Thoracic aorta (tissue), 2 donors: ENCODE measurements at places on chromosomes 5 and 9. TPM values are rescaled to one million over a fixed set of nuclear protein-coding genes. Genes with fewer than 3 reads are reported as not detected.

DNA sequence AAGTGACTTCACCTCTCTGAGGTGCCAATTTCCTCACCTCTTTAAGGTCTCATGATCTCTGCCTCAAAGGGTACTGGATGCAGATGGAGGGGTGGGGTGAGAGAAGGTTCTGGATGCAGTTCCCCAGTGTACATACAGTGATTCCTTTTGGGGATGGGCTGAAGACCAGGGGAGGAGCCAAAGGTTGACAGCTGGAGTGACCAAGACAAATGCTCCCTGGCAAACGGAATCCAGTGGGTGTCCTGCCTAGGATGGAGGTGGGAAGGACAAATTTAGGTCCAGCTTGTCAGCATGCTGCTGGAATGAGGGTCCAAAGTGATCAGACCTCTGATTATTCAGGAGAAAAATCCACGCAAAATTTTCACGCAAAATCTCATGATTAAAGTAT lies 7.3 kb upstream of the LMX1B start:
- H3K27ac ChIP-seq: no peak overlapping the region
- peaks cover 3% of the 10 kb centered on the region for H3K27me3 ChIP-seq
- peaks cover 16% of the 10 kb centered on the region for H3K4me1 ChIP-seq
- DNase-seq: no peak
- no peaks in the 10 kb centered on the region for H3K36me3 ChIP-seq
- no peak overlapping the region for H3K4me3 ChIP-seq

- no peak overlapping the region for H3K4me3 ChIP-seq
- no peaks in the 10 kb centered on the region for H3K36me3 ChIP-seq
These were observed 38.3 kb downstream of the SLC6A3 start for GRCh38 chr5:1406681-1407640.

DNA sequence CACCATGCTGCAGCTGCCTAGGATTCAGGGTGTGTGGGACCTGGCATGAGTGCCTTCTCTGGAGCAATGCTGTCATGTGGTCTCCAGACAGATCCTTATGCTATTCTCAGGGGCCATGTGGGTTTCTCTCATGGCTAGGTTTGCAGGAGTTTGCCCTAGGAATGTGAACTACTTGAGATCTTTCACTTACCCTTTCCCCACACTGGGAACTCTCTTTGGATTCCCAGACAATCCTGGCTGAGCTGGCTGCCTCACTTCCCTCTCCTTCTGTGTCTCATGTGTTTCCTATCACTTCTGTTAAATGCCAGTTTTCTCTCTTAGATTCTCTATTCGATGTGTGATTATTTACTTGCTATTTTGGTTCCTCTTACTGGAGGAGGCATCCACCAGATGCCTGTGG lies 270.2 kb upstream of the RASA1 start:
- no peaks in the 10 kb centered on the region for H3K36me3 ChIP-seq
- H3K4me1 ChIP-seq: no peaks in the 10 kb centered on the region
- no peak overlapping the region for H3K27ac ChIP-seq
- no peak overlapping the region for H3K4me3 ChIP-seq

GRCh38 chr5:143001764-143002351 lies 231.7 kb downstream of the ARHGAP26 start:
- H3K27ac ChIP-seq: no peak overlapping the region
- H3K36me3 ChIP-seq: no peaks in the 10 kb centered on the region
- H3K4me3 ChIP-seq: peak overlapping the region; percentile 17

- H3K4me1 ChIP-seq: no peaks in the 10 kb centered on the region
- no peak for DNase-seq
- H3K4me3 ChIP-seq: no peak overlapping the region
- no peaks in the 10 kb centered on the region for H3K36me3 ChIP-seq
- H3K27ac ChIP-seq: no peak overlapping the region
These were observed 42.3 kb upstream of the VDAC1 start for GRCh38 chr5:134046801-134047686.

DNA sequence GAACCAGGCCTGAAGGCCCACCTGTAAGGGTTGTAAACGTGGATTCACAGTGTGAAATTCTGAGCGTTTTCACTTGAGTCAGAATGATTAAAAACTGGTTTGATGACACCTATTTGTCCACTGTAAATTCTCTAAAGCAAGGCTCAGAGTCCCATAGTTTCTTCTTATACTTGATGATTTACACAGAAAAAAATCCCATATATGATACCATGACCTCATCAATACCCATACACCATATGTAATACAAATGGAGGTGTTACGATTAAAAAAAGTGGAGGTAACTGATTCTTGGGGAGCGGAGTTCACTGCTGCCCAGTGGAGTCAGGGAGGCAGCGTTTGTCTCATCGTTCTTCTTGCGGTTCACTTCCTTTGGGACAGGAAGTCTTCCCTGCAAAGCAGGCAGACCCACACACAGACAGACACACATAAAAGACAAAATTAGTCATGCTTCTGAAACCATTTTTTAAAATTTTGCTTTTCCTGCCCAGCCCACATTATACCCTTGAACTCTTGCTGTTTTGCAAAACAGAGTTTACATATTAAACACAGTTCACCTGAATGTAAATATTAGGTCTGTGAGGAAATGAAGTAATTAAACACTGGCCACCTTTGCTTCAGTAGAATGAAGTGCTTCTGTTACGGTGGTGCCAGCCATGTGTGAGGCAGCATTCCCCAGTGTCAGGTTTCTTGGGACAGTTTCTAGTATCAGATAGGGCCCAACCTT lies 26.2 kb downstream of the NREP start:
- H3K4me1 ChIP-seq: peaks cover 27% of the 10 kb centered on the region
- no peaks in the 10 kb centered on the region for H3K27me3 ChIP-seq
- peaks cover 4% of the 10 kb centered on the region for H3K36me3 ChIP-seq
- no peak overlapping the region for H3K4me3 ChIP-seq

GRCh38 chr5:132829742-132830435 lies 558 bp downstream of the SHROOM1 start:
- no peak for DNase-seq
- H3K27ac ChIP-seq: no peak overlapping the region
- H3K27me3 ChIP-seq: no peaks in the 10 kb centered on the region
- H3K4me1 ChIP-seq: no peaks in the 10 kb centered on the region

- peaks cover 6% of the 10 kb centered on the region for H3K4me1 ChIP-seq
- no peak overlapping the region for H3K4me3 ChIP-seq
- no peaks in the 10 kb centered on the region for H3K27me3 ChIP-seq
- peaks cover 10% of the 10 kb centered on the region for H3K36me3 ChIP-seq
These were observed 22.8 kb downstream of the RAB14 start for GRCh38 chr9:121178676-121179372.

DNA sequence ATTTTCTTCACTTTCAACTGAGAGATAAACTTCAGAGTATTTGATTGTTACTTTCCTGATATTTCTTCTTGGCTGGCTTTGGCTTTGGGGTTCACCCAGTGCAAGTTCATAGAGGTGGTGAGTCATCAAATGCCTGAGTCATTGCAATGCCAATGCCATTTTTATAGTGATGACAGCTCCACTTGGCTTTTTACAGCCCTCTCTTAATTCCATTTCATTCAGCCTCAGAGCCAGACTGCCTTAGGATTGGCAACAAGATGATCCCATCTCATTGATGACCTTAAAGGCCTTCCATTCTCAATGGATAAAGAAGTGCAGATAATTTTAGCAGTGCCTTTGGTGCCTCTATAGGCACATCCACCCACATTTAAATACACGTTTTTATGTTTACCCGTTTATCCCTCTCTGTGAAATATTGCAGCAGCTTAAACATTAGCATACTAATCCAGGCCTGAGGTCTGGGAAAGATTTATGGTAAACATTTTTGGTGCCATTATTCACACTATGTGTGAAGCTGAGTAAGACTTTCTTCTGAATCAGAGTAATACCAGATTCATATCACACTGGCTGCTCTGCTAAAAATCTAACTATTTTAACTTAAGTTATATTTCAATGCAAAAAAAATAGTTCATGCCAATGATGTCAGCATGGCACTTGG lies 88.9 kb upstream of the TYRP1 start:
- no peaks in the 10 kb centered on the region for H3K27me3 ChIP-seq
- no peaks in the 10 kb centered on the region for H3K36me3 ChIP-seq

GRCh38 chr9:131099102-131099606 lies 2.8 kb downstream of the AIF1L start:
- no peaks in the 10 kb centered on the region for H3K27me3 ChIP-seq
- DNase-seq: no peak
- H3K36me3 ChIP-seq: no peaks in the 10 kb centered on the region

- peaks cover 1% of the 10 kb centered on the region for H3K4me1 ChIP-seq
- no peak for DNase-seq
These were observed 40.5 kb downstream of the PTTG1 start for GRCh38 chr5:160462167-160462566.

DNA sequence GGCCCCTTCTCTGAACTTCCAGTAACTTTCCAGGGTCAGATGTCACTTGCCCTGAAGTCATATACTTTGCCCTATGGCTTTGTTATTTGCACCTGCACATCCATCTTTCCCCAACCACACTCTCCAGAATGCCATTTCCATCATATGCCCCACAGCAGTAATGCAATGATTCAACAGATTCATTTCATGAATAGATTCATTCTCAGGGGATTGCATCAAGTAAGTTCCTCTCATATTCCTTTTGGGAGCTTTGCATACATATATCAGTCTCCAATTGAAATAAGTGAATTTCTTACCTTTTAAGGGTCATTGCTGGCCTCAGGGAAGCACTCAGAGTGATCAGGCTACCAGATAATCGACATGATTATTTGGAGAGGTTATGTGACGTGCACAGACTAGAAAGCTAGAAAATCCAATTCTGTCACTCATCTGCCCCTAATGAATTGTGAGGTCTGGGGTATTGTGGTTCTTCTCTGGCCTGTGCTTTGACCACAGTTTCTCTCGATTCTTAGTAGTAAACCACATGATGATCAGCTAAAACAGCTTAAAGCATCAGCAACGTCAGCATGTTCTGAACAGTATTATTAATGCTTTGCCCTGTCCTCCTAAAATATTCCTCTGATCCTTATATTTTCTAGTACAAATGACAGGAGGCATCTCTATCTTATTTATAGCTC lies 179.9 kb downstream of the ATPSCKMT start:
- no peak for DNase-seq
- no peaks in the 10 kb centered on the region for H3K4me1 ChIP-seq
- no peaks in the 10 kb centered on the region for H3K36me3 ChIP-seq
- H3K27me3 ChIP-seq: no peaks in the 10 kb centered on the region
- no peak overlapping the region for H3K27ac ChIP-seq

GRCh38 chr5:81787474-81788242 lies 36.8 kb upstream of the SSBP2 start:
- H3K36me3 ChIP-seq: no peaks in the 10 kb centered on the region
- peak overlapping the region; percentile 32 for H3K4me3 ChIP-seq
- peaks cover 43% of the 10 kb centered on the region for H3K4me1 ChIP-seq
- H3K27me3 ChIP-seq: no peaks in the 10 kb centered on the region
- peak; percentile 35 for DNase-seq
- H3K27ac ChIP-seq: peak overlapping the region; percentile 2

DNA sequence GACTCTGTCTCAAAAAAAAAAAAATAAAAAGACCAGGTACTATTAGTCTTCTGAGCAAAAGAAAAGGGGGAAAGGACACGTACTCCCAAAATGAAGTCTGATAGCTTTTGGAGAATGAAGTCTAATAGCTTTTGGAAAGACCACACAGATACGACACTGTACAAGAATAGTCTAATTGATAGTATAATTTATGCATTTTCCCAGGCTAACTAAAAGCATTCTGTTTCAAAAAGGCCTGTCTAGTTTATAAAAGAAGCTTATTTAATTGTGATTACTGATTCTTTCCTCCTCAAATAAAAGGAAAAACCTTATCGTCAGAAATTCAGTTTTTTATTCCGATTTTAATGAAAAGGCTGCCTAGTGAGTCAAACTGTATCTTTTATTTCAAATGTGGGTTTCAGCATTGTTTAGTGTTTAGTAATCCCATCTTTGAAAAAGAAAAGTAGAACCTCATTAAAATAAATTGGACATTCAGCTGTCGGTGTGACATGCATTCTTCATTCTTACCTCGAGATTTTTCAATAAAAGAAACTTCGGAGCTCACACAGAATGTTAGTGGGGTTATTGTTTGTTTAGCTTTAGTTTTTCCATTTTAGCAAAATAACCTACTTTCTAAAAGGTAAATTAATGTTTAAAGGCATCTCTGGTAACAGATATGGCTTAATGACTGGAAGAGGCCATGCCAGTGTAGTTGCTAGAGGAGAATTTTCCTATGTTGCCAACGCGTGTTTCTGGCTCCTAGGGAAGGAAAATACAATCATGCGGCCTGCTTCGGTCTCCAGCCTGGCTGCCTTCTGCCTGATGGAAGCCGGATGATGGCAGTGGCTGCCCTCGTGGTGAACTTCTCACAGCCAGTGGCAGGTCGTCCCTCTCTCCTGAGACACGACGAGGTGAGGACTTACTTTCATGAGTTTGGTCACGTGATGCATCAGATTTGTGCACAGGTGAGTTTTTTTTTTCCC lies 70.0 kb downstream of the NLN start:
- H3K27me3 ChIP-seq: no peaks in the 10 kb centered on the region
- peaks cover 7% of the 10 kb centered on the region for H3K36me3 ChIP-seq
- no peak for DNase-seq
- no peak overlapping the region for H3K27ac ChIP-seq
- H3K4me3 ChIP-seq: no peak overlapping the region

DNA sequence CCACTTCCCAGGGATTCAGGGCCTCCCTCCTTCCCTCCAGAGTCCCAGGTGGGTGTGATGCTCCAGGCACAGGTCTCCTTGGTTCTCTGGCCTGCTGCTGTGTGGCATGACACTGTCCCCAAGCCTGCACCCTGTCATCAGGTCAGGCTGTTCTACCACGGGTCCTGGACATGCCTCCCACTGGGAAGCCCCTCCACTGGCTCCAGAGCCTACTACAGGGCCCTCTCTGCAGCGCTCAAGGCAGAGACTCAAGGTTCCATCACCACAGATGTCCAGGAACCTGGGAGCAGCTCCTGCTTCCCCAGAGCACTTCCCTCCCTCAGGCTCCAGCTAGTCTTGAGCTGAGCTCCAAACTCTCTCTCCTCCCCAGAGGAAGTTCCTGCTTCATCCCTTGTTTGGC lies 237.3 kb downstream of the PBX3 start:
- no peaks in the 10 kb centered on the region for H3K27me3 ChIP-seq
- H3K4me1 ChIP-seq: no peaks in the 10 kb centered on the region
- no peak overlapping the region for H3K4me3 ChIP-seq
- no peaks in the 10 kb centered on the region for H3K36me3 ChIP-seq

DNA sequence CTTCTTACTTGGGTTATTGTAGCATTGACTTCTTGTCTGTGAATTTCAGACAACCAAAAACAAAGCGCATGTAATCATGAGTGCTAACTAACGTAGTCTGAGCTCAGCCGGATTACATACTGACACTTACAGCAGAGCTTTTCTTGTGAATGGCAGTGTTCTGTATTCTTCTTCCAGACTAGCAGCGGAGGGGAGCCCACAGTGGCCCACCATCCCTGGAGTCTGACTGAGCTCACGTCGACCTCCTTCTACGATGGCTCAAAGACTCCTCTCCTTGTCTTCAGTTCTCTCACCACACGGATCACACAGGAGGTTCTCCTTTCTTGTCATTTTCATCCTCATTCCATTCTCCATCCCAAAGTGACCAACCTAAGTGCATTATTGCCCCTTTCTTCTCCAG lies 211.4 kb downstream of the CHSY3 start:
- peaks cover 29% of the 10 kb centered on the region for H3K4me1 ChIP-seq
- H3K4me3 ChIP-seq: no peak overlapping the region
- no peaks in the 10 kb centered on the region for H3K27me3 ChIP-seq
- H3K27ac ChIP-seq: no peak overlapping the region

GRCh38 chr9:81239388-81239787 lies 450.0 kb downstream of the TLE1 start:
- H3K4me3 ChIP-seq: no peak overlapping the region
- no peaks in the 10 kb centered on the region for H3K4me1 ChIP-seq
- no peaks in the 10 kb centered on the region for H3K27me3 ChIP-seq
- no peak overlapping the region for H3K27ac ChIP-seq
- H3K36me3 ChIP-seq: no peaks in the 10 kb centered on the region

Gene S100Z
- not detected for total RNA-seq

Gene PKN3
- total RNA-seq: 4.4 TPM

Gene PDE6A
- total RNA-seq: not detected

Gene PCDHGC3
- total RNA-seq: 61.3 TPM

Gene CA9
- not detected for total RNA-seq

Gene TAF11L10
- total RNA-seq: not detected

Gene FAM221B
- not detected for total RNA-seq
